ENCODE measurements at places on chromosomes 7 and 10. TPM values are rescaled to one million over a fixed set of nuclear protein-coding genes. Genes with fewer than 3 reads are reported as not detected.

GRCh38 chr10:5814110-5815107, 1.2 kb upstream of the GDI2 start:
- no peak for DNase-seq

DNA sequence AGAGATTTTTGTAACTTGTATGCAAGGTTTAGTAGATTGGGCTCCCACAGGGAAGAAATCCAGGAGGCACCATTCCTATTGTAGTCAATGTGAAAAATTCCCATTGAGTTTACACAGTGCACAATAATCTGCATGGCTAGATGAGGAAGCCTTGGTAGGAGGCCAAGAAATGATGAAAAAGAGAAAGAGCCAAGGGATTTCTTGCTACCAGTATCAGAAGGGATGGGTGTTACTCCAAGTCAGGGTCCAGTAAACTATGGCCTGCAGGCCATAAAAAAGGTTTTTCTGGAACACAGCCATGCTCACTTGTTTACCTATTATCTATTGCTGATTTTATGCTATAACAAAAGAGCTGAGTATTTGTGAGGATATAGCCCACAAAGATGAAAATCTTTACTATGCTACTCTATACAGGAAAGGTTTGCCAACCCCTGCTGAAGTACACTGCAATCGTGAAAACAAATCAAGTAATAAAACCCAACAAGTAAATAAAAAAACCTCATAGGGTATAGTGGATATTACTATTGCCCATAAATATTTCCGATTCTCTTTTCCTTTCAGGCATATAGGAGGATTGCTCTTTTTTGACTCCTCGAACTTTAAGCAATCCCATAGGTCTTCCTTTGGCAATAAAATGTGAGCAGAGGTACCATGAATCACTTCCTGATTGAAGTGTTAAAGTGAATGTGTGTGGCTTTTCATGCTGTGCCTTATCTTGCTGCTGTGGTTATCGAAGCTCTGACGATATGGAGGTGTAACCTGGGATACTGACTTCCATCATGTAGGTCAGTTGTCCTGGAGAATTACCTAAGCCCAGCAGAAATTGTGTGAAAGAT, 256.3 kb upstream of the MAGI2 start:
- peak; percentile 88 for DNase-seq

DNA sequence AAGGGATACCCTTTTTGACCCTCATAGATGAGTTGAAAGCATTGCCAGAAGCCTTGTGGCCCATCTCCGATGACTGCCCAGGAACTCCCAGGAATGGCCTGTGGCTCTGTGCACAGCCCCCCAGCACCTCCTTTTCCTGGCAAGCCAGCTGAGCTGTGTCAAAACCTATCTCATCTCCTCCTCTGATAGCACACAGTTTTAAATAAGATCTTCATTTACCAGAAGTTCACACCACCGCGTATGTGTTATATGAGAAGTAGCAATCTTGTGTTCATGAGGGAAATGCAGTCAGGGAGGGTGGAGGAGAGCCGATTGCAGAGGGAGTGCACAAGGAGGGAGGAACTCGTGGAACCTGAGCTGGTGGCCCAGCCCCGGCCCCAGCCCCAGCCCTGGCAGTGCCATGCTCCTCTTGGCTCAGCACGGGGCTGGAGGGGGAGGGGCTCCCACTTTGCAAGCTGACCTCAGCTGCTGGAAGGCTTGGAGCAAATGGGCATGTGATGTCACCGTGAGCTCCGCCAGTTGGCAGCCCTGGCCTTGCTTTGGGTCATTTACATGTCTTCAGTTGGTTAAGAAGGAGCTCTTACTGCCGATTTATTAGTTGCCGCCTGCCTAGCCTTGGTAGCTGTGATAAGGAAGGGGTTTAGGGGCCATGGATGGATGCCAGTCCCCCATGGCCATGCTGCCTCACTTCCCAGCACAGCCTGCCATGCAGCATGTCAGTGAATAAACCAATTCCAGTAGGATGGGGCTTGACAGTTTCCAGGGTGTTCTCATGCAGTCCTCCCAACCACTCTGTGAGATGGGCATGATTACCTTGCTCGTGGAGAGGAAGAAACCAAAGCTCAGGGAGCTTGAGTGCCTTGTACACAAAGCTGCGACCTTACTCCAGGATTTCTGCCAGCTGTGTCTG, 20.0 kb downstream of the UNC5B start:
- DNase-seq, result no peak

DNA sequence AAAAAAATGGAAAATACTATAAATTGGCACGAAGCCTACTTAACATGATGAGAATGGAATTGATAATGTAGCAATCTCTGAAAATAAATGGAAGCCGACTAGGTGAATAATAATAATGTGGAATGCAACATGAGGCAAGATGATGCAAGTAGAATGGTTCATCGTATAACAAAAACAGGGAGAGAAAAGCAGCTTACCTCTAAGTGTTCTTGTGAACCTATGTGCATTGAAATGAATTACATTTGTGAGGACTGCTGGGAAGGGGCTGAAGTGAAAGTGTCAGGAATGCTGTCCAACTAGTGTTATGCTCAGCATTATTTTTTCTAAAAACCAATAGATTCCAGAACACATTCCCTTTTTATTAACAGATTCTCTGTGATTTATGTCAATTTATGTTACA, 440.6 kb upstream of the LRRN3 start:
- DNase-seq, result no peak

- peak; percentile 98 for DNase-seq
Observed at GRCh38 chr10:93746844-93747284, 10.9 kb upstream of the LGI1 start.

DNA sequence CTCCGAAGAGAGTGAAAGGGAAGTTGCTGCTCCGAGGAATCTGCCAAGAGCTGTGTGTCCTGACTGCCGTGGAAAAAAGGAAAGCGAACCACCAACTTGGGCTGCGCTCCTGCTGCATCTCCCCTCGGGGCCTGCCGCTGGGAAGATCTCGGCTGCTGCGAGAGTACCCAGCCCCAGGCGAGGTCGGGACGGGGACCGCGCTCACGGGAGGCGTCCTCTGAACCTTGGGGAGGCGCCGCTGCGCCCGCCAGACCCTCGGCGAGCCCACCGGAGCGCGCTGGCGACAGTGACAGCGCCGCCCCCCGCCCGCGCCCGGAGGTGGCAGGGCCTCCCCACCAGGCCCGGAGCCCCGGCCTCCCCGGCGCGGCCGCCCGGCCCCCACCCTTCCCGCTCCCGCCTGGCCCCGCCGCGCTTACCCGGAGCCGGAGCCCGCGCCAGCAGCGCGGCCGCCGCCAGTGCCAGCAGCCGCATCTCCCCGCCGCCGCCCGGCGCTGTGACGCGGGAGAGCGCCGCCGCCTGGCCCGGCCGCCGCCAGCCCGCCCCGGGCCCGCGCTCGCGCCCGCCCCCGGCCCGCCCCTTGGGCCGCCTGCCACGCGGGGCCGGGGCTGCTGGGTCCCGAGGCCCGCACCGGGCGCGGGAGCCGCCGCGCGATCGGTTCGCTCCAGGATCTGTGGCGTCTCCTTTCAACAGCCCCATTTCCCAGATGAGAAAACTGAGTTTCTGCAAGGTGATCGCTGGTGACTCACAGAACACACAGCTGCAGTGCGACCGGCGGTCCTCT, at the start of gene VSTM4:
Gene VSTM4, minus strand, starts transcription at position 508 of the 781 bp plus-strand sequence. Its CDS starts 37 bp downstream, at position 471.
- peak; percentile 31 for DNase-seq

- no peak for DNase-seq
Observed at GRCh38 chr7:94059746-94060145, 55.6 kb upstream of the BET1 start.

GRCh38 chr10:86203162-86203905, 163.3 kb downstream of the GRID1 start:
- DNase-seq, result peak; percentile 32

- no peak for DNase-seq
Observed at GRCh38 chr7:153939177-153939576, 113.0 kb upstream of the DPP6 start.

- DNase-seq, result no peak
Observed at GRCh38 chr10:77698267-77698931, 60.8 kb upstream of the KCNMA1 start.

DNA sequence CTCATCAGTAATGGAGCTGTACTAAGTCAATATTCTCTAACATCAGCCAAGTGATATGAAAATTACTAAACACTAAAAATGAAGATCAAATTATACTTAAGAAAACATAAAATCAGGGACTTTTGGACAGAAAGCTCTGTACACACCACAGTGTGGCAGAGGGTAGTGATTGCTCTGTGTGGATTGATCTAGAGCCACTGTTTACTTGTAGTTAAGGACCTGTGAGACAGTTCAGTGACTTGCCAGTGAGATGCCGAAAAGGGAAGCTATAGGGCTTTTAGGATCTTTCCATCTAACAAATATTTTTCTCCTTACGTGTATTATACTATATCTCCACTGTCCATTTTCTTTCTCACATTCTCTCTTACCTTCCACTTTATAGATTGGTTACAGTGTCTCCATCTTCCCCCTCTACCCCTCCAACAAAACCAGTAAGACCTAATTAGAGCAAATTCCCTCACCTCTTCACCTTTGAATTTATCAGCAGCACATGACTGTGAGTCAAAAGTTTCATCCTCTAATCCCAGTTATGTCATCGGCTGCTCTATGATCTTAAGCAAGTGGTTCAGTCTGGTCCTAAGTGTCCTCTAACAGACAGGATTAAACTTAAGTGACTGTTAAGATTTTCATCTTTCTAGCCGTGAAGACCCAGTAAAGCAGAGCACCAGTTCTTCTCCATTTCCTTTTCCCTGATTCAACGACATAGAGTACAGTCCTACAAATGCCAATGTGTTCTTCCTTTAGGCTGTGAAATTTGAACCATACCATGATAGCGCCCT, 6.9 kb downstream of the PIK3CG start:
- DNase-seq, result no peak

- DNase-seq, result no peak
Observed at GRCh38 chr7:94161476-94161875, 157.3 kb upstream of the BET1 start.

DNA sequence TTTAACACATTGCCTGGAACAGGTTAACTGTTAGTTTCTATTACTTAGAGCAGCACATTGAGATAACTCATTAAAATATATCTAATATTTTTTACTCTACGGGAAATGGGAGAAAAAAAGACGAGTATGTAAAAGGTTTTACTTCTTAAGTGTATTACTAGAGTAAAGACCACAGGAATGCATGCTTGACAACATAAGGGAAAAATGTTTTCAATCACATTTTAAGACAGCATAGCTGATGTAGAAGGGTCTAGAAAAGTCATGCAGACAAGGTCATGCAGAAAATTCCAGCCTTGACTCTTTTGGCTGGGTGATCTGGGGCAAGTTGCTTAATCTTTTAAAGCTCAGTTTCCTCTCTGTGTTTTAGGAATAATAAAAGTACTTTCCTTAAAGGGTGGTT, 806.2 kb downstream of the CNTNAP2 start:
- no peak for DNase-seq

- no peak for DNase-seq
Observed at GRCh38 chr10:132631338-132631735, 93.8 kb downstream of the INPP5A start.

GRCh38 chr10:49242604-49243003, 54.4 kb upstream of the TMEM273 start:
- DNase-seq, result no peak

DNA sequence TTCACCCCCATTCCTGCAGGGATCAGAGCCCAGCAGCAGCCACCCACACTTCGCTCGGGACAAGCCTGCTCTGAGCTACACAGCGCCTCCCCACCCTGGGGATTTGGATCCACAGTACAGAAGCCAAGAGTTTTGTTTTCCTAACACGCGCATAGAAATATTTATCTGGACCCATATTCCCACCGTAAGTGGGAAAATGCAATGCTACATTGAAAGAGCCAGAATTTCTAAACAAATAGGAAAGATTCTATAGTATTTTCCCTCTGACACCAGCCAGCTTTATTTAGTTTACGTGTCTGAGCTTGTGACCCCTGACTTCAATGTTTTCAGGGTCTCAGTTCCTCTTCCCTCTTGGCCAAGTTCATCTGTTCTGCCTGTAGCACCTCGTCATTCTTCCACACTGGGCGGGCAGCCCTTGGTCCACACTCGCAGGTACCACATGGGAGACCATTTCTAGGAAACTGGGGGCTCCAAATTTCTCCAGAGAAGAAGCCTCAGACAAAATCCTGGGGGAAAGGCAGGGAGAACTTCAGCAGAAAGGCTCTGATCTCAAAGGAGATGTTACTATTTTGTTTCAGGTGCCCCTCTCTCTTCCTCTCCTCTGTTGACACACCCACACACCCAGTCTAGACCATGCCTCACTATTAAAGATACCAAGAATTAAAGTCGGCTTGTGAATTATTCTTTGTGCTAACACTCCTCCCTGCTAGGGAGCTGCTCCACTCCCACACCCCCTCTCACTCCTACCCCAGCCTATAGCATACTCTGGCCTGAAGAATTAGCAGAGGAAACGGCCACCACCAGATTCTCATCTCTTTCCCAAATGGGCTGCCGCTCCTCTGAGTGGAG, 116.0 kb upstream of the PCGF5 start:
- DNase-seq, result no peak

- DNase-seq, result no peak
Observed at GRCh38 chr10:6211671-6212635, 9.2 kb downstream of the PFKFB3 start.

DNA sequence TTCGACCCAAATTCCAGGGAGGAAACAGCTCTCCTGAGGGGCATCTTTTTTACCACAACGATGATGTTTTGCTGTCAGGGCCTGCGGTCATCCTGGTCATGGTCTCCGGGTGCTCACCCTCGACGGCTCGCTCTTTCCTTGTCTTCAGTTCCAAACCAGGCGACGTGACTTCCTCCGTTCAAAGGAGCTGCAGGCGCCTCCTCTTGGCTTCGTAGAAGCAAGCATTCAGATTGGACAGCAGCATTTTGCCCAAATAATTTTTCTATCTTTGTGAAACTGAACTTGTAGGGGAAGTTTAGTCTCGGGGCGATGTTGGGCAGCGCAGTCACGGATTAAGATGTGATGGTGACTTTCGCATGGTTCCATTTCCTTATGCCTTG, 208.9 kb downstream of the DNAJB6 start:
- no peak for DNase-seq

- DNase-seq, result no peak
Observed at GRCh38 chr7:17846935-17847334, 93.4 kb downstream of the SNX13 start.

DNA sequence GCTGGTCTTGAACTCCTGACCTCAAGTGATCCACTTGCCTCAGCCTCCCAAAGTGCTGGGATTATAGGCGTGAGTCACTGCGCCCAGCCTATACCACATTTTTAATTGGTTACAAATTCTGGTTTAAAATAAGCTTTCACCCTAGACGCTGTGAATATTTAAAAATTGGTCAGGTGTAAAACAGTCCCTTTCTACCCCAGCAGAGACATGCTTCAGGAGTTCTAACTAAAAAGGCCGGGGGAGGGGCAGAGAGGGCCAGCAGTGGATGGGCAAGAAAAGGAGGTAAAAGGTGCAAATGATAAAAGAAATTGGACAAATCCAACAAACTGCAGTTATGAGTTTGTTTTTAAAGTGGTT, 70.0 kb downstream of the WAPL start:
- DNase-seq, result no peak

The SPDYE6 gene
- not detected for total RNA-seq

The IFIT1B gene
- not detected for total RNA-seq

The CRYGN gene
- not detected for total RNA-seq

The TRIM50 gene
- total RNA-seq, result not detected

The PIP gene
- total RNA-seq, result not detected

The AUTS2 gene
- 4.6 TPM for total RNA-seq

The TMEM248 gene
- total RNA-seq, result 101 TPM

The TMEM130 gene
- not detected for total RNA-seq

The KLF14 gene
- 0.20 TPM for total RNA-seq

The PRF1 gene
- not detected for total RNA-seq

The VAX1 gene
- not detected for total RNA-seq

The CALCR gene
- total RNA-seq, result not detected

Measured in HT1080 (cell line).